ENCODE measurements at places on chromosomes 2 and 18.

DNA sequence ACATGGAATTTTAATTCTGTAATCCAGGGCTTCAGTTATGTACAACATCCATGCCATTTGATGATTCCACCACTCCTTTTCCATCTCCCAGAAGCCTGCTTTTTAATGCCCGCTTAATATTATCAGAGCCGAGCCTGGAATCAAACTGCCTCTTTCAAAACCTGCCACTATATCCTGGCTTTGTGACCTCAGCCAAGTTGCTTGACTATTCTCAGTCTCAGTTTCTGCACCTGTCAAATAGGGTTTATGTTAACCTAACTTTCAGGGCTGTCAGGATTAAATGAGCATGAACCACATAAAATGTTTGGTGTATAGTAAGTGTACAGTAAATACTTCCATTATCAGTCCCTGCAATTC, 108.7 kb downstream of the XRCC5 start:
- peaks cover 7% of the 10 kb centered on the region for H3K4me1 ChIP-seq
- H3K27ac ChIP-seq: peak overlapping the region; percentile 33
- H3K27me3 ChIP-seq: no peaks in the 10 kb centered on the region
- DNase-seq: no peak

GRCh38 chr2:52238782-52239181, 1206.8 kb upstream of the NRXN1 start:
- no peaks in the 10 kb centered on the region for H3K4me1 ChIP-seq
- H3K27me3 ChIP-seq: no peaks in the 10 kb centered on the region
- H3K4me3 ChIP-seq: no peak overlapping the region
- H3K36me3 ChIP-seq: no peaks in the 10 kb centered on the region

GRCh38 chr18:24039671-24040070, 25.1 kb downstream of the TTC39C start:
- H3K27ac ChIP-seq: no peak overlapping the region
- no peaks in the 10 kb centered on the region for H3K36me3 ChIP-seq
- no peak overlapping the region for H3K4me3 ChIP-seq

DNA sequence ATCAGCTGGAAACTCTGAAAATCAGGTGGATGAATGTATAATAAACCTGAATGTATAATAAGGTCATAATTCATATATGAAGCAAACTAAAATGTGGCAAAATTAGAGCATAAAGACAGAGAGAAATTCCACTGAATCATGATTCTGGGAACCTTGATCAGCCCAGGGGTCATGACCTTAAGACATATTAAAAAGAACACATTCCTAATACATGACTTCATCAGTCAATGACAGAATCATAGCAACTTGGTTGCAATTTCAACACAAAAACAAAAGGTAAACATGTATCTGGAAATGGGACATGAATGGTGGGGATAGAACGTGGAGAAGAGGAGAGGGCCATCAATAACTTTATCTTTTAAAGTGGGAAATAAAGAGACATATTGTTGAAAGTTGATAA, 17.6 kb downstream of the AFF3 start:
- H3K27me3 ChIP-seq: no peaks in the 10 kb centered on the region
- DNase-seq: no peak
- peaks cover 6% of the 10 kb centered on the region for H3K4me1 ChIP-seq
- no peaks in the 10 kb centered on the region for H3K36me3 ChIP-seq

- H3K27me3 ChIP-seq: peaks cover 77% of the 10 kb centered on the region
- H3K27ac ChIP-seq: no peak overlapping the region
- H3K36me3 ChIP-seq: no peaks in the 10 kb centered on the region
- H3K4me3 ChIP-seq: no peak overlapping the region
- no peak for DNase-seq
Observed at GRCh38 chr2:26609205-26609631, 31.9 kb downstream of the CIB4 start.

GRCh38 chr2:166344286-166345113, 31.2 kb downstream of the SCN9A start:
- no peaks in the 10 kb centered on the region for H3K27me3 ChIP-seq
- H3K36me3 ChIP-seq: no peaks in the 10 kb centered on the region
- H3K4me3 ChIP-seq: no peak overlapping the region
- peaks cover 2% of the 10 kb centered on the region for H3K4me1 ChIP-seq
- peak; percentile 7 for DNase-seq

DNA sequence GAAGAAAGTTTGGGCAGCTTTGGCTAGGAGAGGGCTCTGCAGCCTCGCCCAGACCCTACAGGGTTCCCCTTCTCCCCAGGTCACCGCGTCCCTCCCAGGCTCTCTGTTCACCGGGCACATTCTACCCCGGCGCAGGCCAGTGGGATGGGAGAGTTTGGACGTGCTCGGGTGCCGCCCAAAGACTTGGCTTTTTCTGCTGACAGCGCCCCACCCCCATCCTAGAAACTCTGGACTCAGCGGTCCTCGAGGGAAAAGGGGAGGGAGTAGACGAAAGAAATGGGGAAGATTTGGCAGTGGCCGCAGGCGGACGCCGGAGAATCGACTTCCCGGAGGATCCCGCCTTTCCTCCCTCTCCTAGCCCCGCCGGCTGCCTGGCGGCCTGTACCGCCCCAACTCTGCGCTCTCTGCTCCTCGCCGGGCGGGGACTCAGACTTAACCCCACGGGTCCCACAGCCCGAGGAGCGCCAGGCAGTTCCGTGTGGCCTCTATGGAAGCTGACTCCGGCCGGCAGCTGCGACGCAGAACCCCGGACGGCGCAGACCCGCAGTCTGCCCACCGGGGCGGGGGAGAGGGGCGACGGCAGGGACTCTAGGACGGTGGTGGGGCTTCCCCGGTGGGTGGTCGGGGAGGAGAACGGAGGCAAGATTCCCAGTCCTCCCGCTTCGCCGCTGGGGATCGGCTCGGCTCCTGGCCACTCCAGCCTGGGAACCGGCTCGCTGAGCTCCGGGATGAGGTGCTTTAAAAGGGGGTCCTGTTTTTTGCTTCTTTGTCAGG, 863 bp upstream of the SIX2 start:
- peak overlapping the region; percentile 86 for H3K4me3 ChIP-seq
- H3K4me1 ChIP-seq: peaks cover 38% of the 10 kb centered on the region
- H3K36me3 ChIP-seq: no peaks in the 10 kb centered on the region
- peak; percentile 26 for DNase-seq

DNA sequence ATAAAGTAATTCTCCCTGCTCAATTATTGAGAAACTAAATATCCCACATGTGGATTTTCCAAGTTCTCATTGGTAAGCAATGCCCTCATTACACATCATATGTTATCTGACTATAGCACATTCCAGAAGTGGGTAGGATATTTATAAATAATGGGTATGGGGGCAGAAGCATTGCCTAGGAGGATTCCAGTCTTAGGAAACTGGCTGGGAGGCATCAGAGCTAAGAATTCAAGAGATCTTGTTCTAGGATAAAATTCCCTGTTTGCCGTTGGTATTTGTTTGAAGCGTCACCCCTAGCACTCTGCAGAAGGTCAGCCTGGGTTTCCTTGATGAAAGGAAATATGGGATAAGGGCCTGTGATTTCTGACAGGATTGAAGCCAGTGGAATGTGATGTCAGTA, 20.1 kb downstream of the SIX2 start:
- H3K4me3 ChIP-seq: no peak overlapping the region
- peaks cover 5% of the 10 kb centered on the region for H3K27me3 ChIP-seq
- H3K4me1 ChIP-seq: no peaks in the 10 kb centered on the region
- no peaks in the 10 kb centered on the region for H3K36me3 ChIP-seq

GRCh38 chr2:79189465-79189864, 29.9 kb upstream of the REG3A start:
- H3K4me3 ChIP-seq: no peak overlapping the region
- H3K27ac ChIP-seq: no peak overlapping the region
- no peaks in the 10 kb centered on the region for H3K4me1 ChIP-seq
- no peaks in the 10 kb centered on the region for H3K27me3 ChIP-seq

- no peaks in the 10 kb centered on the region for H3K27me3 ChIP-seq
- no peak for DNase-seq
- H3K27ac ChIP-seq: no peak overlapping the region
- H3K4me1 ChIP-seq: no peaks in the 10 kb centered on the region
- no peaks in the 10 kb centered on the region for H3K36me3 ChIP-seq
- H3K4me3 ChIP-seq: no peak overlapping the region
Observed at GRCh38 chr2:102187496-102188150, 800 bp downstream of the IL1RL2 start.
